M059J (cell line): ENCODE measurements at places on chromosomes 5 and 9. TPM values are rescaled to one million over a fixed set of nuclear protein-coding genes. Genes with fewer than 3 reads are reported as not detected.

The IFNB1 gene
- total RNA-seq = 0.52 TPM in 1 of 2 replicates, not detected in the other

The CARTPT gene
- total RNA-seq = not detected in 2 replicates

The ANKRD18A gene
- total RNA-seq = not detected in 2 replicates

The NOL6 gene
- 30.2 and 39.3 TPM in 2 replicates for total RNA-seq

The PCDHB12 gene
- 1.7 and 2.6 TPM in 2 replicates for total RNA-seq

The BTNL3 gene
- total RNA-seq = not detected in 2 replicates

The WDR38 gene
- not detected in 2 replicates for total RNA-seq

The SH3GL2 gene
- 10.0 and 11.2 TPM in 2 replicates for total RNA-seq

The GARNL3 gene
- 3.6 and 5.9 TPM in 2 replicates for total RNA-seq

DNA sequence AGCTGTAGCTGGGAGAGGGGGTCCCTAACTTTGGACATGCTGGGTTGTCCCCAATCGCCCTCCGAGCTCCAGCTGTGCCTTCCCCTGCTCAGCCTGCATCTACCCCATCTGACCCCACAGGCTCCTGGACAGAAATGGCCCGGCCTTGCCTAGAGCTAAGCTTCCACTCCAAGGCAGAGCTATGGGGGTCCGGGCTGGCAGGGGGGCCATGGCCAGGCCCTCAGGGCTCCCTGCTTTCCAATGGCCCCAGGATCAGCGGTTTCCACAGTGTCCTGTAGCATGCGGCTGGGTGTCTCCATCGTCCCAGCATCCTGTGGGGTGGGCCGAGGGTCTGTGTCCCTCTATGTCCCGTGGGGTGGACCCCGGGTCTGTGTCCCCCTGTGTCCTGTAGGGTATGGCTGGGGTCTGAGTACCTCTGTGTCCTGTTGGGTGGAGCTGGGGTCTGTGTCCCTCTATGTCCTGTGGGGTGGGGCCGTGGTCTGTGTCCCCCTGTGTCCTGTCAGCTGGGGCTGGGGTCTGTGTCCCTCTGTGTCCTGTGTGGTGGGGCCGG, 130.6 kb downstream of the RXRA start:
- DNase-seq = no peak

DNA sequence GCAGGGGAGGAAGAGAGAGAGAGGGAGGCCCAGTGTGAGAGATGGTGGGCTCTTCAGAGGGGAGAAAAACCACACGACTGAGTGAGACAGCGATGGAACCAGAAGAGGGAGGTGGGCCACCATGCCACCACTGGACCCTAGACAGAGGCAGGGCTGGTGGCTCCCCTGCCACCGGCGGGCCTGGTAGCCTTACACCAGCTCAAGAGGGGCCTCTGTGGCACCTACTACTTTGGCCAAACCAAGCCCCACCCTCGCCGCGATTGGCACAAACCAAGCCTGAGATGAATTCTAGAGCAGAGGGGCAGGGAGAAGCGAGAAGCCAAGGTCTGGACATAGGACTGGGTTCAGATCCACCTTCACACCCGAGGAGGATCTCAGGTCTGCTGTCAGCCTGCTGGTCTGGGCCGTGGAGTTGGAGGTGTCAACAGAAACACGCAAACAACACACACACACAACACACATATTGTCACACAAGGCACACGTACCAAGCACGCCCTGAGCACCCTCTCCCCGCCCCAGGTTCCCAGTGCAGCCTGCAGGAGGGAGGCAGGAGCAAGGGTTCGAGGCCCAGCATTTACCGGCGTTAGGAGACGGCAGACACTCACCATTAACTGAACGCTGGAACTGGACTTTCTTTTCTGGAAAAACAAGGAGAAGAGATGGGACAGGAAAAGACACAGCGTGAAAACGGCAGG, 49.4 kb downstream of the SLC6A7 start:
- no peak for DNase-seq

- no peak for DNase-seq
Measured at GRCh38 chr9:121658166-121658565, 6.7 kb downstream of the DAB2IP start.

DNA sequence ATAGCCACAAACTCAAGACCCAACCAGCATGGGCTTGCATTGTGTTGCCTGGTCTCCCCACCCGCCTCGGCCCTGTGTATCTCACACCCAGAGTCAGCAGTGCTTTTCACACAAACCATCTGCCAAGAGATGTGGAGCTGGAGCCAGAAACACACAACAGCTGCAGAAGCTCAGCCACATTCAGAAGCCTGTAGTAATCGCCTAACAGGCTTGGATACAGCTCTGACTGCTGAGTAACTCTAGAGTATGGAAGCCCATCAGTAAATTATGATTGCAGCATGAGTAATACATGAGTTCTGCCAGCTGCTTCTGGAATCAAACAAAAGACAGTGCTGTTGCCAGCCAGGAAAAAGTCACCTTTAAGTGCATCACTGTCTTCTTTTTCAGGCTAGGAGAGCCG, 16.0 kb downstream of the TEK start:
- DNase-seq = peak; percentile 94

DNA sequence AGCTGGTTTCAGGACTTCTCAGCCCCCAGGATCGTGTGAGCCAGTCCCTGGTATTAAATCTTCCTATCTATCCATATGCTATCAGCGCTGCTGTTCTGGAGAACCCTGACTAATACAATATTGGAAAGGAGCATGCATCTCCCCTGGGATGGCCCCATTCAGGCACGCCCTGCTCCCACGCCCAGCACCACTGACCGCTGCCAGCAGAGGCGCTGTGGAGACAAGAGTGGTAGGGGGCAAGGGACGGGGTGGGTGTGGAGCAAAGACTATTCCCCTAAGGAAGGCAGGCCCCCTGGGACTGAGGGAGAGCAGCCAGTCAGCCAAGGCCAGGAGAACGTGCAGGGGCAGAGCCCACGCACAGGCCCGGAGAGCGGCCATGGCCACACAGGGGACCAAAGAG, 116.0 kb downstream of the VAV2 start:
- no peak for DNase-seq

GRCh38 chr5:21398511-21398910, 1410.5 kb upstream of the CDH18 start:
- no peak for DNase-seq

DNA sequence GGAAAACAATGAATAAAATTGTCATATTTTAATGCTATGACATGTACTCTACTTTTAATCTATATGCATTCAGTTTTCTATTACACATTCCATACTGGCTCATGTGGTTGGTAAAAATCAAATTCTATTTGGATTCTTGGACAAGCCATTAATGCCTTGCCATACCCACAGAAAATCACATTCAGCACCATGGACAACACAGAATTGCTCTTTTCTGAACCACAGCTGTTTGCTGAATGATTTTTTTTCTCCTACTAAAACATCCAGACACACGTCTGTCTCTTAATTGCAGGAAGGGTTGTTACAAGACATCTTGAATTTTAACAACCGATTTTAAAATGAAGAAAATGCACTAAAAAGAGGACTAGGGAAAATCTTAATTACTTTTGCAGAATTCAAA, 675.6 kb downstream of the BRINP1 start:
- DNase-seq = peak; percentile 4

GRCh38 chr9:82604947-82605656, 457.8 kb downstream of the RASEF start:
- no peak for DNase-seq

GRCh38 chr9:99052815-99053715, 51.8 kb upstream of the TGFBR1 start:
- peak; percentile 34 for DNase-seq

DNA sequence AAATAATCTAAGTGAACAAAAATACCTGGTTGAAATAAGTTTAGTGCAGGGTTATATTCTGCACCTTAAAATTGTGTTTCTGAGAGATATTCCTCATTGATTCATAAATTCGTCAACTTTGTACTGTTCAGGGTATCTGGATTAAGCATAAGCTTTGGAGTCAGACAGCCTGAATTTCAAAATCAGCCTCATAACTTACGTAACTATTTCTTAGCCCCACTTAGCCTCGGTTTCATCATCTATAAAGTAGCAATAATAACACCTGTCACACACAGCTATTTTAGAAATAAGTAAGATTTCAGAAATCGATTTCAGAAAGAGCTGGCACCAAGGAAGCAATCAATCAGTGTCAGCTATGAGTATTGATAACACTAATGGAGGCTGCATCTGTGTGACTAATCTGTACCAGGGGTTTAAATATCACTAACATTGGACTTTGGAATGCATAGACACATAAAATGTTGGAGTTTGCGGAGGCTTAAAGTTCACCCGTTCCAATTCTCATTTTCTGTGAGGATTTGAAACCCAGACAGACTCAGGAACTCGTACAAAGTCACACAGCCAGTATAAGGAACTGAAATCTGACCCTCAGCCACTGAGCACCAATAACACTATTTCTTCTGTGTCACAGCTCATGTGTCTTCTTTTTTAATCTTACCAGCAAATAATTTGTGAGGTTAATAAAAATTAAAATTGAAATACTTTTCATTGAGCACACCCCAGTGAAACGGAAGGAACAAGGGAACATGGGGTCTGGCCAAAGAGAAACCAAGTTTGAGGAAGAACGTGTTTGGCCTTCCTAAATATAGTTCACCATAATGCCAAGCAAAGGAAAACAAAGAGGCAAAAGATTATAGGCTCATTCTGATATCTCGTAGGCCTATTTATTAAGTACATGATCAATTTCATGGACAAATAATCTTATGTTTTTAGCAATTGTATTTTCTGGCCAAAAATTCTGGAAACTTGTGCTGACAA, 194.4 kb upstream of the PTGER4 start:
- DNase-seq = no peak

DNA sequence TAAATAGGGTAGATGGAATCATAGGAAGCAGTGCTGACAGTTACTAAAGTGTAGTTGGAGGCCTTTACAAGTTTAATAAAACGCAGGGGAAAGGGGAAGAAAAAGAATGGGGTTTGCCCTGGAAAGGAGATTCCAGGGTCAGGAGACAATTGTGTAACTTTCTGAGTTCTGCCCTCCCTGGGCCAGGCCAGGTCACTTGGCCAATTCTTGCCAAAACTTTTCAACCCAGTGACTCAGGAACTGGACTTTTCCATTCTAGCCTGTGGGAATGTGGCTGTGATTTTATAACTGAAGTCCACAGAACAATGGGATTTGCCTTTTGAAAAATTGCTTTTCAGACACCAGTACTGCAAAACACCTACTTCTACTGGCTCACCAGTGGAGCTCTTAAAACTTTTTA, 289.8 kb upstream of the ANKRD55 start:
- DNase-seq = peak; percentile 83

DNA sequence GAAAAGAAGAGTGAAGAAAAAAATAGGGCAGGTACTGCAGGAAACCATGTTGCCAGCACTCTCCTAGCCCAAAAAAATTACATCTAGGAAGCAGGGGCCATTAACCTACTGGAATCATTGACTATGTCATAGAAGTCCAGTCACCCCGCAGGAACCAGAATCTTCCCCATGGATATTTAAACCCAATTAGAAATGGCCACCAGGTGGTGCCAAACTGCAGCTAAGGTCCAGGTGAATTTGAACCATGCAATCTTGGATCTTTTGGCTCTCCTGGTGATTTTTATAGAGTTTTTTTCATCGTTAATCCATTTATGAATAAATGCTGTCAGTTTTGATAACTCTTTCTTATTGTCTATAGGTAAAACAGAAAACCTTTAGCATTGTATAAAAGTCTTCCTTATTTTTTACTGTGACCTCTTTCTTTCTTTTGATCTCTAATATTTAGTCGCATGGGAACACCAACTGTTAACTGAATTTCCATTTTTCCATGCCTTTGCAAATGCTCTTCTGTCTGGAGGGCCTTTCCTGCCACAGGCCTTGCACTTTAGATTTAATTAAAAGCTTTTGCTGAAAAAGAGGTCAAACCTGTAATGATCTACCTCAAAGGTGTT, 147.5 kb upstream of the FGF10 start:
- peak; percentile 31 for DNase-seq

GRCh38 chr5:141440341-141440740, 10.0 kb downstream of the PCDHGA12 start:
- no peak for DNase-seq
